ENCODE measurements at places on chromosomes 3 and 15.

- no peak for DNase-seq
Measured at GRCh38 chr3:187728248-187728647, 17.0 kb downstream of the BCL6 start.

DNA sequence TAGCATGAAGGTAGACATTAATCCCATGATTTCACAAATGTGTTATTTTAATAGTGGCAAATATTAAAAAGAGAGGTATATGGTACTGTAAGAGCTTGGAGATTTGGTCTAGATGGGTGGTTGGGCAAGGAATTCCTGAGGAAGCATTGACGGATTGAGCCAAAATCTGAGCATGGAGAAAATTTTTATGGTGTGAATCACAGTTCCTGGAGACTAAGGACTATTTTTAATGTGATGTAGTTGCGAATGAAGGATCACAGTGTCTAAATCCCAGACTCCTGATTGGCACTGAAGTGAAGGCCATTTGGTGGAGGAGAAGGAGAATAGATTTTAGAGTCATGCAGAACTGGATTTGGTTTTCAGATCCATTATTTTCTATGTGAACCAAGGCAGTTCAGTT is 188.7 kb upstream of the FEZF2 start:
- no peak for DNase-seq

DNA sequence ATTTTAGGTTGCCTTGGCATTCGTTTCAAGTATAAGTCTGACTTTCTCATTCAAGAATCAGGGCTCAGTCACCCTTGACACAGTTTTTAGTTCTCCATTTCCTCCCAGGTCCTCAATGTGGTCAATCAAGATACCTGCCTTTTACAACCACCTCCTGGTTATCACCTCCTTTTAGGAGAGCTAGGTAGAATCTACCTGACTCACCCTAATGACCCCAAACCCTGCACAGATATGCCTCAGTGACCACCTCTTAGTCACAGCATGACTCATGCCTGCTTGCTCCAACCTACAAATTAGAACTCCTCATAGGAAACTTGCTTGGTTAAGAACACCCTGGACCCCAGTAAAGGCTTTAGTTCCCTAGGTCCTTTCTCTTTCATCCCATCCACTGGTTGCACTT is 22.5 kb downstream of the DMXL2 start:
- DNase-seq: no peak

DNA sequence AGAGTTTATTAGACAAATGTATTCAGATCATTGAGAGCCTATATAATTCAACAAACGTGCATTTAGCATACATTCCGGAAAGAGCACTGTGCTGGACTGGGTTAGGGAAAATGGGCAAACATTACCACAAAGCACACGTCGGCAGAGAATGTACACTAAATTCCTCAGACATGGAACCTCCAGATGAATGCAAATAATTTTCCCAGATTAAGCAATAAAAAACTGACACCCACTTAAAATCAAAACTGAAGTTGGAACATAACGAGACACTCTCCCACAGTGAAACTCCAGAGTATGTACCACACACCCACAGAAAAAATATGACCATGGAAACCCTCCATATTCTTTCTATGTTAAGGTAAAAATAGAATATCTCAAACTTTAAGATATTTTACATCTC is 4.8 kb downstream of the SECISBP2L start:
- DNase-seq: no peak

- DNase-seq: no peak
Measured at GRCh38 chr15:95446854-95447253, 883.6 kb upstream of the NR2F2 start.

- DNase-seq: peak; percentile 8
Measured at GRCh38 chr15:51924156-51925068, 47.2 kb downstream of the LEO1 start.

DNA sequence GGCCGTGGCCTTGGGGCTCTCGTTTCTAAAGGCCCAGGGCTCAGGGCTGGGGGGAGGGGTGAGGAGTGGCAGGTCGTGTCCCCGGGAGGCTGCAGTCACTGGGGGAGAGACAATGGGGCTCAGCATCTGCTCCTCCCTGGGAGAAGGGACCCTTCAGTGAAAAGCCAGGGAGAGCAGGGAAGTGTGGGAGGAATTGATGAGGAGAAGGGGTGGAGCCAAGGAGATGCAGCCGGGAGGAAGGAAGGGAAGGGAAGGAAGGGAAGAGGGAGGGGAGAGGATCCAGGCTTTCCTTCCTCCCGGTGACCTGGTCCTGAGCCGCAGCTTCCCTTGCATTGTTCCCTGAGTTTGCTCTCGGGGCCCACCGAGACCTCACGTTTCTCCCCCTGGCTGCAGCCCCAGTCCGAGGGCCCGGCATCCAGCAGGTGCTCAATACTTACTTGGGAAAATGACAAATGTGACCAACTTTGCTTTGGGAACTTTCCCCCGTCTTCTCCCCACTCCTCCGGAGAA is 1.4 kb upstream of the ZNF710 start:
- DNase-seq: peak; percentile 49

DNA sequence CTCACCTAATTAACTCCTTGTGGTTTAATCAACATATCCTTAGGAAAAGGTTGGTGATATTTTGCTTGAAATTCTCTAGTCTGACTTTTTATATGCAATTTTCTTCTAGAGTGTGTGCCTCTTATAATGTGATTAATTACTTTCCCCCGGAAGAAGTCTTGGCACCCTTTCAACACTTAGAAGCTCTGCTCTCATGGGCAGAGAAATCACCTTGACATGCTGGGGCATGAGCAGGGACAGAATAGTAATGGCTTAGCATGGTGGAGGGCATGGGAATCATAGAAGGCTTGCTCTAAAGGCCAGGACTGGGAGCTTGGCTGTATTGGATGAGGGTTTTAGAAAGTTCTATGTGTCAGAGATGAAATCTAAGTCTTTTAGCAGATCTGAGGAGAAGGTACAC is 293.5 kb downstream of the AGBL1 start:
- DNase-seq: no peak

GRCh38 chr15:66482539-66482938 is 15.0 kb downstream of the SNAPC5 start:
- DNase-seq: no peak

DNA sequence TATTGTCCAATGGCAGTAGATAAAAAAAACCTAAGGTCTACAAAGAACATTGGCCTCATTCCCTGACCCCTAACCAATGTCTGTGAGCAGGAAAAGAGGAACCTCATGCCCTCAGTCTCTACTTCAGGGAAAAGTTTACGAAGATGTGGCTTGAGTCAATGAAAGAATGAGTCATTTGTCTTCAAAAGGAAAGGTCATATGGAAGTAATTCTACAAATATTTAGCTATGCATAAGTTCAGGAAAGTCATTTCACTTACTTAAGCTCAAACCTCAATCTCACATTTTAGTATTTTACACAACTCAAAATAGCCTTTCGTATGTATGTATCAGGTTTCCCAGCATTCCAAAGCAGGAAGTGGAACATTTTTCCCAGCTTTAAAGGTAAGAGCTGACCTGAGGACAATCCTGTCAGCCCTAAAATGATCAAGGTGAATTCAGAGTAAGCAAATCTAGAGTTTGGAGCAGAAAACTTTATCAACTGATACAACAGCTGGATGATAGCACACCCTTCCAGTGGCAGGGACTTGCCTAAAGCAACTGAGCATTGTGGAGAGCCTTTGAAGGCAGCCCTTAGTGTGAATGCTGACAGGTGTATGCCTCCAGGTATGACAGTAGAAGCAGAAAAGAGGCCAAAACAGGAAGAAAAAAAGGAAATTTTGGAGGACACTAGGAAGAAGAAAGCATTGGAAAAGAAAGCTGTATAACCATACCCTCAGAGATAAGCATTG is 53.9 kb upstream of the ACKR4 start:
- DNase-seq: no peak

GRCh38 chr15:52071570-52071969 is 41.0 kb downstream of the BCL2L10 start:
- no peak for DNase-seq

DNA sequence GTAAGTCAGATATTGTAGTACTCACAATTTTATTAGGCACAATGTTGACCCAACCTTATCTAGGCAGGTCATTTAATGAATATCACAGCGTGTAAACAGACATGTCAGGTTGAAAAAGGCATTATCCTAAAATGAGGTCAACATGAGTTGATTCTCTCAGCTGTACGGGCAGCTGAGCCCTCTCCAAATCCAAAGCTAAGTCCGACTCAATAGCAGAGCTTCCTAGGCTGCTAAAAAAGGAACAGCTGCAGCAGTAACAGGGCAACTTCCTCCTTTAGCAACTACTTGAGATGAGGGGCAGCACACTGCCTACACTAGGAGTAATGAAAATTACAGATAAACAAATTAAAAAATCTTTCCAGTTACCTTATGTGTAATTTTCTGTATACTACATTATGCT is 189.2 kb downstream of the CADM2 start:
- no peak for DNase-seq

- no peak for DNase-seq
Measured at GRCh38 chr3:25604107-25604805, 60.5 kb downstream of the TOP2B start.

GRCh38 chr3:164340273-164340672 is 738.0 kb downstream of the SI start:
- no peak for DNase-seq

DNA sequence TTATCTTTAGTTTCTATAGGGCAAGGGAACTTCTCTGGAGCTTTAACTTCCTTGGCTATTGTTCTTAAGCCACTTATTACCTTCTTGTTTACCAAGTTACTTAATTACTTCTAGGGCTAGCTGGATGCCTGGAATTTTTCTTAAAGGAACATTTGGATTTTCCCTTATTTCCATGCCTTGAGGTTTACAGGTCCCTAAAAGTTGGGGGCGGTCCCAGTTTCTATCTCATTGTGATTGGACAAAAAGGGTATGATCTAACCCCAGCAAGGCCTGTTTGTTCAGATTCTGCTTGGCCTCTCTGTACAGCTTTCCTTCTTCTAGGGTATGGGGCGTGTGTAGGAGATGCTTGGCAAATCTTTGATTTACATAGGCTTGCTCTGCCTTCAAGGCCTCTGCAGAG is 17.4 kb downstream of the PDHB start:
- no peak for DNase-seq

GRCh38 chr3:37899101-37899707 is 37.5 kb downstream of the CTDSPL start:
- DNase-seq: no peak

DNA sequence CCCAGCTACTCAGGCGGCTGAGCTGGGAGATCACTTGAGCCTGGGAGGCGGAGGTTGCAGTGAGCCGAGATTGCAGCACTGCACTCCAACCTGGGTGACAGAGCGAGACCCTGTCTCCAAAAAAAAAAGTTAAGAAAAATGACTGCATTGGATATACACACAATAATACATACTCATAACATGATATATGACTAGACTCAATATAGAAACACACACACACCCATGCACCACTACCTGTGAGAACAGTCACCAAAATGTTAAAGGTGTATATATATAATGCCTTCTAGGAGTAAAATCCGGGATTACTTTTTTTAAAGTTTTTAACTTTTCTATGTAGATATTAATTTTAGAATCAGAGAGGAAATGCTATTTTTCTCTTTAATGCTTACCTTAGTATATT is 25.9 kb downstream of the PHC3 start:
- DNase-seq: no peak

- no peak for DNase-seq
Measured at GRCh38 chr3:67109651-67110204, 111.6 kb downstream of the KBTBD8 start.

GRCh38 chr3:157447026-157447694 is 10.5 kb downstream of the PTX3 start:
- no peak for DNase-seq

DNA sequence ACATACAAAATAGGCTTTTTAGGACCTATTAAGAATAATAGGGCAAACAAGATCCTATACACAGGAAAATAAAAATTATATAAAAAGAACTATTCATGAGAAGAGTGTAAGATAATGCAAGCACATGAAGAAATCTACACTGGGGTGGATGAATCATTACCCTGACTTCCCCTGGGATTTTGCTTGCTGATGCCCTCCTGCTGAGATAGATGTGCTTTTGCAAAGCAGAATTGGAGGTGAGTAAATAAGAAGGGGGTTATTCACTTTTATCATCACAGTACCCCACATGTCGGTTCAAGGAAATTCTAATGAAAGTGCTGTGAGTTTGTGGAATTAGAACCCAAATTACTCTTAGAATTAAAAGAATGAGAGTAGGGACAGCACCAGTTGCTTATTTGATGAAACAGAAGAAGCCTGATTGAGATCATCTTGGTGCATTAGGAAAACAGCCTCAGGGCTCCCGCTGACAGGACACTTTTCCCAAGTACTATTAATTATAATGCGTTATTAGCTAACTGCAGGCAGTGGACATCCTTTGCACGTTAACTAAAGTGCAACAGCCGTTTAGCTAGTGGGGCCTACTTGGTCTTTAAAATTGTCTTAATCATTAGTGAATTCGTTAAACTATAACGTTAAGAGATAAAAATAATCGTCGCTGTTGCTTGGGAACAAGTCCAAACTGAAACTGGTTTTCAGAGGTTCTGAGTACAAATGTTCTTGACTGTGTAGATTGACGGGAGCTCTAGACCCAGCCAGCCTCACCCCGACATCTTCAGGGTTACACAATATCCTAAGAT is 48.4 kb downstream of the SLC2A2 start:
- no peak for DNase-seq

GRCh38 chr3:66442254-66443117 is 58.3 kb downstream of the LRIG1 start:
- DNase-seq: no peak

GRCh38 chr15:78811825-78812183 is 540 bp upstream of the ADAMTS7 start:
- DNase-seq: no peak

- no peak for DNase-seq
Measured at GRCh38 chr15:65361708-65362459, 15.9 kb downstream of the IGDCC3 start.

All from neural crest cell (in vitro differentiated cells).